ENCODE measurements at places on chromosomes 13 and 19. TPM values are rescaled to one million over a fixed set of nuclear protein-coding genes. Genes with fewer than 3 reads are reported as not detected.

ZNF471 gene
- total RNA-seq: not detected

- peak; percentile 21 for DNase-seq
- no peak overlapping the region for H3K27ac ChIP-seq
- 0 out of 2 replicates have a peak, but pooled peaks cover 3% of the 10 kb centered on the region for H3K4me1 ChIP-seq
Measured at GRCh38 chr13:42539670-42540069, 34.3 kb upstream of the TNFSF11 start.

DNA sequence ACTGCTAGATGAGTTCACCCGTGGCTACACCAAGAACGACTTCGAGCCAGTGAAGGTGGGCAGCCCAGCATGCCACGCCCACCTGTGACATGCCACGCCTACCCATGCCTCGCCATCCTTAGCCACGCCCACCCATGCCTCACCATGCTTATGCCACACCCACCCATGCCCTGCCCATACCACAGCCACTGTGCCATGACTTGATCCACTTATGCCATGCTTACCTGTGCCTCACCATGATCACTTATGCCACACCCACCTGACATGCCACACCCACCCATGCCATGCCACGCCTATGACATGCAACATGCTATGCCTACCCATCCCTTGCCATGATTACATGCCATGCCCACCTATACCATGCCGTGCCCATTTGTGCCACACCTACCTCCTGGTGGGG is 12.9 kb upstream of the USE1 start:
- DNase-seq: no peak
- no peaks in the 10 kb centered on the region for H3K4me1 ChIP-seq
- no peak overlapping the region for H3K4me3 ChIP-seq
- peaks cover 85% of the 10 kb centered on the region for H3K36me3 ChIP-seq
- H3K27ac ChIP-seq: no peak overlapping the region
- H3K27me3 ChIP-seq: no peaks in the 10 kb centered on the region

DNA sequence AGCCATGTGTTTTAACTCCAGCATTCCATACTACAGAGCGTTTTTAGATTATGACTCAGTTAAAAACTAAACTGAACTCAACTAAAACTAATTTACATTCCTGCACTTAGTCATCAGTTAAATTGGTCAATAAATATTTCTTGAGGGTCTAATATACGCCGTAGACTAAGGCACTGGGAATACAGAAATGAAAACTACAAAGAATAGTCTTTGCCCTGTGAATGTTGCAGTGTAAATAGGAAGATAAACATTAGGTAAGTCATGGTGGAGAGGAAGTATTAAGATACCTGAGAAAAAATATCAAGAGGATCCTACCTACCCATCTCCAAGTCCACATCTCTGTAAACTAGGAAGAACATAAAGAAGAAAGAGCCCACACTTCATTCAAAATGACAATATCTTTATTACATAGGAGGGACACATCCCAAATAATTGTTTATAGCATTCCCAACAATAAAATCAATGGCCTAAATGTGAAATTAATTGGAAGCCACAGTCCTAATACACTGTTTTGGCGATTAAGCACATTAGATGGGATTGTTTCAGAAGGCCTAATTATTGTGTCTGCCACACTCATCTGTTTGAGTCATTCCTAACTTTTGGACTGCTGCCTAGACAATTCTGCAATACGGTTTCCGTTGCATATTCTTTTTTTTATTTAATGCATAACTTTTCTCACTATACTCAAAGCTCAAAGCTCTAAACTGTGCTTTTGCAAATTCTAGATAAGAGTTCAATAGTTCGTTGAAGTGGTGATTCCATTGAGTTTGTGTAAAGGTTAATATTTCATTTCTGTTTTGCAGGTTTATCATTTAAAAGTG is 52.9 kb downstream of the MBNL2 start:
- peaks cover 60% of the 10 kb centered on the region for H3K4me1 ChIP-seq
- H3K27ac ChIP-seq: peak overlapping the region; percentile 71
- peak; percentile 73 for DNase-seq
- no peak overlapping the region for H3K4me3 ChIP-seq
- H3K36me3 ChIP-seq: peaks cover 23% of the 10 kb centered on the region

- H3K4me1 ChIP-seq: peaks cover 8% of the 10 kb centered on the region
- peaks cover 58% of the 10 kb centered on the region for H3K36me3 ChIP-seq
- peak; percentile 28 for DNase-seq
- H3K4me3 ChIP-seq: no peak overlapping the region
Measured at GRCh38 chr13:45482571-45483173, 17.9 kb downstream of the COG3 start.

ELSPBP1 gene
- total RNA-seq: not detected

GRCh38 chr19:51121257-51121656 is 3.4 kb upstream of the SIGLEC9 start:
- DNase-seq: no peak
- H3K4me1 ChIP-seq: no peaks in the 10 kb centered on the region
- no peak overlapping the region for H3K4me3 ChIP-seq
- peaks cover 14% of the 10 kb centered on the region for H3K27me3 ChIP-seq
- no peaks in the 10 kb centered on the region for H3K36me3 ChIP-seq

- peak; percentile 81 for DNase-seq
- 0 out of 2 replicates have a peak, but pooled peaks cover 2% of the 10 kb centered on the region for H3K36me3 ChIP-seq
- H3K4me1 ChIP-seq: peaks cover 29% of the 10 kb centered on the region
- peaks cover 92% of the 10 kb centered on the region for H3K27me3 ChIP-seq
- no peak overlapping the region for H3K27ac ChIP-seq
- H3K4me3 ChIP-seq: peak overlapping the region; percentile 59
Measured at GRCh38 chr13:99979453-99980200, 2.0 kb upstream of the ZIC2 start.

OLFM2 gene
- total RNA-seq: not detected

PRTN3 gene
- total RNA-seq: not detected

DNA sequence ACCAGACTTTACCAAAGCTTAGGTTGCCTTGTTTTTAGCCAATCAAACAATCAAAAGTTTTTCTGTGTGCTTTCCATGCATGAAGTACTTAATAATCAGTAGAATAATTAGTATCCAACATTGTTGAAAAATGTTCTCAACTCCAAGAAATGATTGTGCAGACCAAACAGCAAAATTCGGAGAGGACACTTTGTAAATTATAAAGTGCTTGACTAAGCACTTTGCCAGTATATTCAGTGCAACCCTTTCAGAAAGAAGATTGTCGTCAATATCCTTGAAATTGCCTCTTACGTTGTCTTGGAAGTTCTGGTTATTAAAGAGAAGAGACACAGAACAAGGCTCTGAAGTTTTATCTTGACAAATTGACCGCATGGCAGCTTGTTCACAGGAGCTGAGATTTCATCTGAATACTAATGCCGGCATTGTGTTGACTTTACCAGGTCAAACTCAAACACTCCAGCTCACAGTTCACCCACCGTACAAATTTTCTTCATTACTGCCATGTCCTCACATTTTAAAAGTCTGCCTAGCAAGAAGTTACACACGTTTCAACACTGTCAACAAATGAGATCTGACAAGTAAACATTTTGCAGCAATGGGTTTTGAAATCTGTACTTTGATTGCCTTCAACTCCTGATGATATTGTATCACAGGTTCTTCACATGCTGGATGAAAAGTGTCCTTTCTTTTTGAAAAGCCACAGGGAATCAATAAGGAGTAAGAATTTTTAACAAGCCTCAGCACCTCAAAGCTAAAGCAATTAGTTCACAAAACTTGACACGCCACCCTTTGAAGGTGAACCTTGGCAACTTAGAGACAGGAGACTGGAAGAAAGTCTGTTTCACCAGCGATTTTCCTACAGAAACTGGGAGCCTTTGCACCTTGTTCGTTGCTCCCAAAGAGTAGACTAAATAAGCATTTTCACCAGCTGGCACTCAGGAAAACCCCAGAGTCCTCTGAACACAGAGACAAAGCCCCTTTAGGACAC is 150.9 kb downstream of the RFC3 start:
- no peaks in the 10 kb centered on the region for H3K27me3 ChIP-seq
- no peak for DNase-seq
- H3K4me1 ChIP-seq: no peaks in the 10 kb centered on the region
- no peak overlapping the region for H3K27ac ChIP-seq

DNA sequence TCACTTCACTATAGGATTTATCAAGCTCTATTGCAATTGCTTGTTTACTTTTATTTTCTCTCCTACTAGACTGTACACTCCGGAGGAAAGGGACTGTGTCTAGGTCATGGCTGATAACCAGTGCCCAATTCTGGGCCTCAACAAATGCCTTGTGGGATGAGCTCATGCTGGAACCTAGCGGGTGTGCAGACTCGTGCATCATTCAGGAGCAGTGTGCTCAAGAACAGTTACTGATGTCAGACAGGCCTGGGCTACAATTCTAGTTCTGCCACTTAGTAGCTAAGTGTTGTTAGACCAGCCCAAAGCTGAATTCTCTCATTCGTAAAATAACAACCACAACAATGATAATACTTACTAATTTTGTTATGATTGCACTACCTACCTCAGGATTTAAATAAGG is 95.4 kb downstream of the CYSLTR2 start:
- H3K27me3 ChIP-seq: no peaks in the 10 kb centered on the region
- peaks cover 14% of the 10 kb centered on the region for H3K4me1 ChIP-seq
- peak overlapping the region; percentile 33 for H3K27ac ChIP-seq
- no peak overlapping the region for H3K4me3 ChIP-seq
- H3K36me3 ChIP-seq: no peaks in the 10 kb centered on the region
- DNase-seq: no peak

GRCh38 chr19:604355-604754 is 14.7 kb downstream of the HCN2 start:
- H3K36me3 ChIP-seq: no peaks in the 10 kb centered on the region
- no peak overlapping the region for H3K4me3 ChIP-seq
- no peaks in the 10 kb centered on the region for H3K27me3 ChIP-seq
- DNase-seq: no peak
- no peak overlapping the region for H3K27ac ChIP-seq

- H3K36me3 ChIP-seq: no peaks in the 10 kb centered on the region
- no peak overlapping the region for H3K27ac ChIP-seq
- H3K27me3 ChIP-seq: no peaks in the 10 kb centered on the region
- no peak overlapping the region for H3K4me3 ChIP-seq
- H3K4me1 ChIP-seq: no peaks in the 10 kb centered on the region
Measured at GRCh38 chr19:40165362-40165937, 25.8 kb upstream of the MAP3K10 start.

DNA sequence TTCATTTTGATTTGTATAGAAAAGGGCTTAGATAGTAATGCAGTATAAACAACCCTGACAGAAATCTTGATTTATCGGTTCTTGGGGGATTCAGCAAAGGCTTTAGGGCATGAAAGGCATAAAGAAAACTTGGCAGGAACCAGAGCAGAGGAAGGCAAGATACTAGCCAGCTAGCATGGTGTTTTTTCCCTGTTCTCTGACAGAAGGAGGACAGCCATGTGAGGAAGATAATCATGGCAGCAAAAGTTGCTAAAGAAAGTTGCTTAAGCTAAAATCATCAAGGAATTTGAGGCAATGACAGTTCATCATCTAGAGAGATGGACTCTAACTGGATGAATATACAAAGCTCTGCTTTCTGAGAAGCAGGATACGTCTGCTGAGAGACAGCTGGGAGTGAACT is 294.1 kb downstream of the KCNRG start:
- H3K27ac ChIP-seq: no peak overlapping the region
- H3K27me3 ChIP-seq: no peaks in the 10 kb centered on the region
- no peak for DNase-seq
- H3K4me1 ChIP-seq: 0 out of 2 replicates have a peak, but pooled peaks cover 5% of the 10 kb centered on the region

- H3K4me3 ChIP-seq: no peak overlapping the region
- no peak for DNase-seq
- H3K36me3 ChIP-seq: no peaks in the 10 kb centered on the region
- H3K4me1 ChIP-seq: no peaks in the 10 kb centered on the region
- H3K27ac ChIP-seq: no peak overlapping the region
- H3K27me3 ChIP-seq: 0 out of 2 replicates have a peak, but pooled peaks cover 2% of the 10 kb centered on the region
Measured at GRCh38 chr19:17778251-17778967, 16.5 kb upstream of the B3GNT3 start.

DNA sequence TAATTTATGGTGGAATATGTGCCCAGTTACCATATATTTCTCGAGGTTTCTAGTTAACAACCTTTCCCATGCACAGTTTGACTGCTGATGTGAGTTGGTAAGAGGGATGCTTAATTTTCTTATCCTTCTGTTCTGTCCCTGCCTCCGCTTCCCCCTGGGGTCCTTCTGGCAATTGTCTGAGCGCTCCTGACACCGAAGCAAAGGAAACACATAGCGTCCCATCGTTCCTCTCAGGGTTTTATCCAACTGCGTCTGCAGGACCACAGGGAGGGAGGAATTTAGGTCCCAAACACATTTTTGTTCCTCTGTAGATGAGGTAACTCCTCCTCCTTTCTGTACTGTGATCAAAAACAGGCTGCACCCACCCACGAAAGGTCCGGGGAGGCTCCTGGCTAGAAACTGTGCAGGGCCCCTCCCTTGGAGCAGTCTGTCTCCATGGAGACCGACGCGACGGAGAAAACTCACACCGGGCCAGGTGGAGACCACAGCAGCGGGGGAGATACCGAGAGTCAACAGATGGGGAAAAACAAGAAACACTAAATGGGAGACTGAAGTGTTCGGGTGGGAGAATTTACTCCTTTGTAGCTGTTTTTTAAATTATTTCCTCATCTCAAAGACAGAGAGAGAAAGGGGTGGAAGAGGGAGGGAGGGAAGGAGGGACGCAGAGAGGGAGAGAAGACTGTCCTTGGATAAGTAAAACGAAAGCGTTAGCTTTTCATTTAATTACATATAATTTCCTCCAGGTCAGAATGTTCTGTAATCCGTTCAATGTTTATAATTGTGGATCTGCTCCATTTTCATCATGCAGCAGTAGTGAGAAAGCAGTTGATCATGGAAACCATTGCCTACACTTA is 191.8 kb upstream of the NBEA start:
- no peak overlapping the region for H3K27ac ChIP-seq
- H3K36me3 ChIP-seq: no peaks in the 10 kb centered on the region
- H3K4me3 ChIP-seq: no peak overlapping the region
- H3K27me3 ChIP-seq: no peaks in the 10 kb centered on the region
- no peaks in the 10 kb centered on the region for H3K4me1 ChIP-seq

DNA sequence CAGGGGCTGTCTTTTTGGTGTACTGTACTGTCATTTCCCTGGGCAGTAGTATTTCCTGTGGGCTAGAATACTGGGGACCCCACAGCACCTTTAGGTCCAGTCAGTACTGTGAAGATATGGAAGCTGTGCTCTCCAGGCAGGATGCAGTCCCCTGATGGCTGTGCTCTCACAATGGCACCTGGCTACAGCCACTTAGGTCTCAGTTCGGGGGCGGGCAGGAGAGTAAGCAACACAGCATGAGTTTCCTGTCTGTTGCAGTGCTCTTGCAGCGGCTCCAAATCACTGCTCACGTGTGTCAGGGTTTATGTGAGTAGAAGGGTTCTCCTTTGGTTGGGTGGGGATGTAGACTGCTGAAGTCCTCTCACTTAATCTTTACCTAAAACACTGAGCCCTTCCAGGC is 810.4 kb downstream of the DACH1 start:
- H3K36me3 ChIP-seq: no peaks in the 10 kb centered on the region
- no peak overlapping the region for H3K4me3 ChIP-seq
- H3K4me1 ChIP-seq: no peaks in the 10 kb centered on the region
- no peak overlapping the region for H3K27ac ChIP-seq

TNFSF9 gene
- 18.2 TPM for total RNA-seq

DNA sequence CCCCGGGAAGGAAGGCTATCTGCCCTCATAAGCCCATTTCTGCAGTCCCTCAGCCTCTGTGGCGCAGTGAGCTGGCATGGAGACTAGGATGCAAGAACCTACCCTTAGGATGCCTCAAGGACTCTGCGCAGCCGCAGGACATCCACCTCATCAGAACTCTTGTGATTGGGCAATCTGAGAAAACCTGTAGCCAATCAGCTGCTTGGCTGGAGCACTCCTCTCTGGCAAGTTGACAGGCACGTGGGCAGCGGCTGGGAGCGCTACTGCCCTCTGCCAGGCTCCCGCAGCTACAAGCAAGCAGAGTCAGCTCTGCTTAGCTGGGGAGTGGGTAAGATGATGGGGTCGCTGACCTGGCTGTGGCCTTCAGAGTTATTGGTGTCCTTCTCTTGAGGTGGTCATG is 1.5 kb upstream of the ECSIT start:
- H3K36me3 ChIP-seq: no peaks in the 10 kb centered on the region
- no peaks in the 10 kb centered on the region for H3K27me3 ChIP-seq
- H3K4me3 ChIP-seq: no peak overlapping the region
- no peak for DNase-seq

PALM3 gene
- not detected for total RNA-seq

CYP4F2 gene
- not detected for total RNA-seq
